ENCODE measurements at places on chromosomes 6 and 20.
A peak's percentile ranks its signal among the peaks of the same experiment; 100 is the strongest.

DNA sequence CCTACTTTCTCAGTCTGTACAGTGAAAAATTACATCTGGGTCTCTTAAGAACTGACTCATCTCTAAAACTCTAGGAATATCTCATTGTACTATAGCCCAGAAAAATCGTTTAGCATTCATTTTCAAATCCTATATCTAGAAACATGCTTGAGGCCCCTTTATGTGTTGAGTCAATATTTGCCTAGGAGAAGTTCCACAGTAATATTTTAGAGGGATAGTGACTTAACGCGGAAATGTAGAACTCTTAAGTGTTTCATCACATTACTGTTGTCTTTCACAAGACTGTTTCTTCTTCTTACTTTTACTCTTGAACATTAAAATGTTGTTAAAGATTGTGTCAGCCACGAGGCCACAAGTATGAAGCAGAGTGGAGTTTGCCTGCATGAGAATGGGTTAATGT, 23.0 kb upstream of the MYLIP start:
- DNase-seq = no peak

- peak; percentile 33 for DNase-seq
Measured at GRCh38 chr20:11376998-11377397, 540.7 kb upstream of the BTBD3 start.

DNA sequence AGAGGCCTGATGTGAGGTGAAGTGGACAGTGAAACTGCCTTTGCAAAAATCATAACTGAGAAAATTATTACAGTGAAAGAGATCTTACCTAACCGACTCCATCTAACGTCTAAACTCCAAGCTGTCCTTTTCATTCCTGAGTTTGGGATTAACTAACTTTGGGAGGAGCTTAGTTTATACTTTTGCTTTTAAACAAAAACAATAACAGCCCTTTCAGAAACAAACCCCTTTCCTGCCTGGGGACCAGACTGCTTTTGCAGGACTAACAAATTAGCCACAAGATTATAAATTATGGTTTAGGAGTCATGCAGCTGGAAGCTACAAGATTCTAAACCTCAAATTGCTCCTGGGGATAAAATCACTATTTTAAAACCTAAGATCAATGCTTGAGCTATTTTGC, 38.6 kb upstream of the HFE start:
- DNase-seq = no peak

DNA sequence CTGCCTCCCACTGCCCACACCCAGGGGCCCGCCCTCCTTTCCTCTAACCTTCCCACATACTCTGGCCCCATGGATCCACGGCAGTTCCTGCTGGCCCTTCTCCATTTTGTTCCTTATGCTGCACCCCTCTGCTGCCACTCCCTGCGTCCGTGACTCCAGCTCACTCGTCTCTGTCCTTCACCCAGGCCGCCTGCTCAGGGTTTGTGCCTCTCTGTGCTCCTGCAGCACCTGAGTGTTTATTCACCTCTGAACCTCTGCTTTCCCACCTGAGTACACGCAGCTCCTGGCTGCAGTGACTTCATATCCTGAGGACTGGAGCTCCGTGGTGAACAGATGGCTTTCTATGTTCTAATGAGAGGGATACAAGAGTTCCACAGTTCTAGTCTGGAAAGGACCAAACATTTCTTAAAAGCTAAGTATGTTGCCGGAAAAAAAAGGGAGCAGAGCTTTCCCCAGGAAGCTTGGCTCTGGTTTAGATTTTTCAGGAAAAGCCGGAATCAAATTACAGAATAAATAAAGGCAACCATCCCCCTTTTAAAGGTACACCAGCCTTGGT, 1.5 kb upstream of the GNRH2 start:
- DNase-seq = no peak

DNA sequence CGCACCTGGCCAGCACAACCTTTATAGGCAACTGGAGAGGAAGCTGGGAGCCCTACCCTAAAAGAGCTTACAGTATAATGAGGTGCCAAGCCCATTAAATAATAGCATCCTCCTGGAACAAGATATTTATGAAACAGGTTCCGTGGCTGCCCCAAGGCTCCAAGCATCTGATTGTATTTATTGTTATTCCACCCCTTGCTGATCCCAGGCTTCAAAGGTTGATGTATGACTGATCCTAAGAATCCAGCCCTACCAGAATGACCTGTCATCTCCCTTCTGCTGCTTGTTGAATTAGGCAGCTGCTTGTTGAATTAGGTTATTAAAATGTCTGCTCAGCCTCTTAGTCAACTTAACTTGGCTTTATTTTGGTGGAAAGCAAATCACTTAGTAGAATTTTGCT, 35.2 kb upstream of the SASH1 start:
- DNase-seq = no peak

DNA sequence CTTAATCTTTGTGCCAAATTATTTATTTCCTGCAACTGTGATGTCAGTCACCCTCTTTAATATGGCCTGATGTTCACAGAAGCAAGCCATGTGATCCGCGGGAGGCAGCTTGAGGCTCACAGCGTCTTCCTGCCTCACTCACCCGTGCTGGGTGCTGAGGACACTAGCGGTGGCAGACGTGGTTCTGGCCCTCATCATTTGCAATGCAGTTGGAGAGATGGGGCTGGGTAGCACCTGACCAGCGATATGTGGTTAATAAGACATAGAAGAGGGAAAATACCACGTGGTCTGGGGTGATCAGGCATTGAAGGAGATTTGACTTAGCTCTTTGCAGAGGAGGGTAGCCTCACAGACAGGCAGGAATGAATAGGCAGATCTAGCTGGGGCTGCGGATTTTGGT, 264.7 kb downstream of the TMEM242 start:
- no peak for DNase-seq

DNA sequence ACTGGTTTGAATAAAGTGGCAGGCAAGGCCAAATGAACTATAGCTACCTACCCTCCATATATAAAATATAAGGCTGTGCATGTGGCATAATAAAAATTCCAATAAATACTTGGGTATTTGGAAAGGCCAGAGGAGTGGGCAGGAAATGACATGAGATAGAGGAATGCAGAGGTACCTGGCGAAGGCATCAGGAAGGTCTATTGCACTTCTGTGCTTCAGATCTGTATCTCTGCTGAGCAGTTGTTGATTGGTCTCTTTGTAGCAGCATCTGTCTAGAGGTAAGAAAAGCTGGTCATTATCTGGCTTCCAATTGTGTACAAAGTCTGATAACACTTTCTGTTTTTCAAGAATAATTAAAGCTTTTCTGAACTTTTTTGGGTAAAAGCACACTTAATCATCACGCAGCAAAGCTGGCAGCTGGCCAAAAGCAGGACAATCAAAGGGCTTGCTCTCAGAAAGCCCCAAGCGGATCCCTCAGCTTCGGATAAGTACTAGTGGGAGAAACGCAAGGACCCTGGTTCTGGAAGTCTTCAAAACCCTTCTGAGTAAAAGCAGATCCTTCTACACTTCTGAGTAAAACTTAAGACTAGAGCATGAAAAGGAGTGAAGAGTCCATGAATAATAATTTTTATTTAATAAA, 120.1 kb upstream of the TCF21 start:
- DNase-seq = no peak

DNA sequence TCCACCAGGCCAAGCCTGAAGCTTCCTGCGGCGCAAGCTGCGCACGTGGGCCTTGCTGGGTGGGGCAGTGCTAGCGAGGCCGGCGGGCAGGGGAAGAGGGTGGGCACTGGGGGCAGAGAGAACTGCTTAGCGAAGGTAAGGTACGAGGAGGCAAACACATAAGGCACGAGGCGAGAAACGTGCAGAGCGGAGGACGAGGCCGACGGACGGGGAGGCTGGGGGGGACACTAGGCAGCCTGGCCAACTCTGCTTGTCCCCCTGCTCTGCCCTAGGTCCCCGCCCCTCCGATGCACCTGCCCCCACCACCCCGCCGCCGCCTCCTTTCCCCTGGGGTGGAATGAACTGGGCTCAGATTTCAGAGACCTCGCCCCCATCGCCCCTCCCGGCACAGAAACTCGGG, 2.1 kb downstream of the HLA-DQB1 start:
- no peak for DNase-seq

DNA sequence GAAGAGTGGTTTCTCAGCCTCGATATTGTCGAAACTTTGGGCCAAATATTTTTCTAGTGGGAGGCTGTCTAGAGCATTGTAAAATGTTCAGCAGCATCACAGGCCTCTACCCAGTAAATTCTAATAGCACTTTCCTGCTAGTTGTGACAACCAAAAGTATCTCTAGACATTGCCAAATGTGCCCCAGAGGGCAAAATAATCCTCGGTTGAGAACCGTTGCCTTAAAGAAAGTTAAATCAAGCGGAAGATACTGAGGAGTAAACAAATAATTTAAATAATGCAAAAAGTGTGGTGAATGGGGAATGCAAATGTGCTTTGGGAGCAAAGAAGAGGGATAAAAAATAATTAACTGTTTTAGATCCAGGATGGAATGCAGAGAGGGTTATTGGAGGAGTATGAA, 106.4 kb upstream of the ASCC3 start:
- DNase-seq = no peak

DNA sequence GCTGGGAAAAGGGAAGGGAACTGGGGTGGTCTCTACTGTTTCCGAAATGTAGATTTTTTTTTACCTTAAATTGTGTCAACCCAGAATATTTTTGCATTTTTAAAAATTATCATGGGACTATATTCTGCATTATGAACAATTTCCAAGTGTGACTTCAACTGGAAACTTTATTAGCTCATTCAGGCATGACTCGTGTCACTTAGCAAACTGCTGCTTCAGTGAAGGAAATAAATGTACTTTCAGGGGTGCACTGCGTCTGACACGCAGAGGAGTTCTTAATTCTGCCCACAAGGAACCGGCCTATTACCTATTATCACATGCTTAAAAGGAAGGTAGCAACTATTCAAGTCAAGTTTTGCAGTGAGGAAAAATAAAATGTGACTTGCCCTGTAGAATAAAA, 291.3 kb upstream of the PRDM1 start:
- DNase-seq = no peak

DNA sequence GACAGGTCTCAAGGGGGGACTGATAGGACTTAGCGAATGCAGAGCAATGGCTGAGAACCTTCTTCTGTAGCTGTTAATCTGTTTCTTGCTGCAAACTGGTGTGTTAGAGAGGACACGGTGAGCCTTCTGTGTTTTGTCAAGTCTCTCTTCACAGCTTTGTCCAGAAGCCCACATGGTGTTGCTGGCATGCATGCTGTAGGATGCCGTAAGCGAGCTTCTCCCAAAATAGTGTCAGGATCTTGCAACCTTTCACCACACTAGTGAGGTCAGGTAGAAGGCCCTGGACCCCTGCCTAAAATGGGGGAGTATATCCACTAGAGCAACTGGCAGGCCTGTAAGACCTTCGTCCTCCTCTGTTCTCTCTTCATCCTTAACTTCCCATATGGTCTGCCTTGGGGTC, 51.9 kb upstream of the GLP1R start:
- no peak for DNase-seq

DNA sequence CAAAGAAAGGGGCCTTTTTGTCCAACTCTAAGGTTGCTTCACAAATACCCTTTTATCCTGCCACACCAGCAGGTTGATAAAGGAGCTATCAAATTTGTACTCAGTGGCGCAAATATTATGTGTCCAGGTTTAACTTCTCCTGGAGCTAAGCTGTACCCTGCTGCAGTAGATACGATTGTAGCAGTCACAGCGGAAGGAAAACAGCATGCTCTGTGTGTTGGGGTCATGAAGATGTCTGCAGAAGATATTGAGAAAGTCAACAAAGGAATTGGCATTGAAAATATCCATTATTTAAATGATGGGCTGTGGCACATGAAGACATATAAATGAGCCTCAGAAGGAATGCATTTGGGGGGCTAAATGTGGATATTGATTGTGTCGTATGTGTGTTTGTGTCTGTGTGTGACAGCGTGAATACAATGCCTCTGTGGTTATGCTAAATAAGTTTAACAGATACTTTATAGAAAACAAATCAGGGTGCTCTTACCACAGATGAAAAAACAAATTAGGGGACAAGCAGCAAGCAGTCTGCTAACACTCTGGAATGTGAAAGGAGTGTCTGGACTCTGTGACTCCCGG, 33.6 kb downstream of the HM13 start:
- no peak for DNase-seq

DNA sequence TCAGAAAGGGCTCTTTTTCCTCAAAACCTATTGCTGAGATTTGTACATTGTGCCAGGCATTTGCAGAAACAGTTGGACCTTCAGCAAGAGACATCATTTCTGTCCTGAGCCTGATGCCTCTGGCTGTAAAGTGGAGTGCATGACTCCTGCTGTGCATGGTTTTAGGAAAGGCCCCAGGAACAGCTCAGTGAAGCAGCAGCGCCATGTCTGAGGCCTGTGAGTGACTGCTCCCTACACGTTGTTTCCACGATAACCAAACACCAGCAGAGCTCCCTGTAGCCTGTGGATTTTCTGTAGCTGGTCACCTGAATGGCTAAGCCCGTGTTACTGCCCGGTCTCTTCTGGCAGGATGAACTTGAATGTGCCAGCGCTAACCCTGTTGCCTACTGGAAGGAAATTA, 232.5 kb downstream of the TFAP2C start:
- no peak for DNase-seq

DNA sequence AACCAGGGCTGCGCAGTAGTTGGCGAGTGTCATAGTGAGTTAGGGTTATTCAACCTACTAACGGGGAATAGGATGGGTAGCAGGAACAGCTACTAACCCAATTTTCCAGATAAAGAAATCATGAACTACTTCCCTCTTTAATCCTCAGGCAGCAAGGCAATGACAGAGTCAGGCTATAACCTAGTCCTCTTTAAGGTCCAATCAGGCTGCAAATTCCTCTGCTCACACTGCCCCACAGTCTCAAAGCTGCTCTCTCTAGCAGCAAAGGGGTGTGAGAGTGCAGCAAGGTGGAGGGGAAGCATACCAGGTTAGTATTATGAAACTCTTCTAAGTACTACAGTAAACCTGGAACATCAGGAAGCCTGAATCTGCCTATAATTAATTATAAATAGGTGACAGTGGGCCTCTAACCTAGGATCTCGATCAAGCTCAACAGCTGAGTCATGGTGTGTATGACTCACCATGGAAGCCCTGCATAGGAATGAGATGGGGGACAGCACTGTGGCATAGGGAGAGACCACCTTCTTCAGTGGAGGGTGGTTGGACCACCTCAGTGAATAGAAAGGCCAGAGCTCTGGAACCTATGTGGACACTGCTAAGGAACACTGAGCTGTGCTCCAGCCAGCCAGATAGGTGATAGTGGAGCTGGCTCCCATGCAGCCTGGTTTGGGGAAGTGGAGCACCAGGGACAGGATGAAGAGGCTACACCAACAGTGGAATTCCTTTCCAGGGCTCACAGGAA, 7.9 kb downstream of the PEX6 start:
- peak; percentile 35 for DNase-seq

DNA sequence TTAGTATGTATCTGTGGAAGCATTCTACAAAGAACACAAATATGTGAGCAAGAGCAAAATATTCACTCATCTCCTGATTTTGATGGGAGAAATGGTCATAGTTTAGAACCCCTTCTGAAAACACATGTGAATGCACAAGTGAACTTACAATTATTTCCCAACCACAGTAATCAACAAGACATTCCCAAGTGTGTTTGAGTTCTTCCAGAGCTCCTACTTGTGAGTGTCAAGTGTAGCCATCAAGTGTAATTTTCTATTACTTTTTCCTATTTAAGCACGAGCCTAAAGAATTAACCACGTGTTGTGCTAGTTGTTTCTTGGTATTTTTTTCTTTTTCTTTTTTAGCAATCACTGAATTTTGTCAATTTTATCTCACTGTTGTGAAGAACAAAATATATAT, 402.3 kb downstream of the NKAIN2 start:
- no peak for DNase-seq

Data from myocyte (in vitro differentiated cells).